H4 (cell line): ENCODE measurements at places on chromosomes 1 and 21.

- peak; percentile 87 for DNase-seq
Observed at GRCh38 chr1:151196292-151196800, 2.0 kb upstream of the PIP5K1A start.

GRCh38 chr1:147434921-147435320, 106.4 kb upstream of the BCL9 start:
- DNase-seq, result no peak

DNA sequence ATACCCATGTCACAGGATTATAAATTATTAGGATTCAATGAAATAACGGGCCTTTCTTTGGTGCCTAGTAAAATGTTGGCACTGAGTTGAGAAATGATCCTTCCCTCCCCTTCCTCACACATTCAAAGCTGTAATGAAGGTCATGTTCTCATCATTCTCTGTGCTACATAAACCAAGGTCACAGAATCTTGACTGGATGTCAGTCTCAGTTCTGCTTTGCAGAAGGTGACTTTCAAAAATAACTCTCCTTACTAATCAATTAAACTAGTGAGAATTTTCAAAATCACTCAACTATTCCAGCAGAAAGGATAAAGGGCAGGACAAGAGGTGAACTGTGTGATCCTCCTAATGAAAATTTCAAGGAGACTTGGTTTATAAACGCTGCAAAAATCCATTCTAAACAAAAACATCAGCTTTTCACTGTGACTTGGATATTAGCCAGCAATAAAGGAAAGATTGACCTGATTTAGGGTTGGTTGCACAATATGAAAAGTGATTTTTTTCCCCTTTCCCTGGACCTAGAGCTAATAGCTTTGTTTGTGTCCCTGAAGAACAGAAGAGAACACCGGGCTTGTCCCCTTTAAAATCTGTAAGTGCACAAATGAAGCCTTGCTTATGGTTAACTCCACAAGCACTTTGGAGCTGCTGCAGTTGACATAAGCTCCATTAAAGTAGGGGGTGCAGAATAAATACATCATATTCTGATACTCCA, 120.1 kb downstream of the SEC16B start:
- DNase-seq, result no peak

GRCh38 chr1:34127006-34128000, 37.7 kb downstream of the CSMD2 start:
- DNase-seq, result no peak

GRCh38 chr1:234433563-234434285, 45.3 kb downstream of the TARBP1 start:
- DNase-seq, result peak; percentile 51

DNA sequence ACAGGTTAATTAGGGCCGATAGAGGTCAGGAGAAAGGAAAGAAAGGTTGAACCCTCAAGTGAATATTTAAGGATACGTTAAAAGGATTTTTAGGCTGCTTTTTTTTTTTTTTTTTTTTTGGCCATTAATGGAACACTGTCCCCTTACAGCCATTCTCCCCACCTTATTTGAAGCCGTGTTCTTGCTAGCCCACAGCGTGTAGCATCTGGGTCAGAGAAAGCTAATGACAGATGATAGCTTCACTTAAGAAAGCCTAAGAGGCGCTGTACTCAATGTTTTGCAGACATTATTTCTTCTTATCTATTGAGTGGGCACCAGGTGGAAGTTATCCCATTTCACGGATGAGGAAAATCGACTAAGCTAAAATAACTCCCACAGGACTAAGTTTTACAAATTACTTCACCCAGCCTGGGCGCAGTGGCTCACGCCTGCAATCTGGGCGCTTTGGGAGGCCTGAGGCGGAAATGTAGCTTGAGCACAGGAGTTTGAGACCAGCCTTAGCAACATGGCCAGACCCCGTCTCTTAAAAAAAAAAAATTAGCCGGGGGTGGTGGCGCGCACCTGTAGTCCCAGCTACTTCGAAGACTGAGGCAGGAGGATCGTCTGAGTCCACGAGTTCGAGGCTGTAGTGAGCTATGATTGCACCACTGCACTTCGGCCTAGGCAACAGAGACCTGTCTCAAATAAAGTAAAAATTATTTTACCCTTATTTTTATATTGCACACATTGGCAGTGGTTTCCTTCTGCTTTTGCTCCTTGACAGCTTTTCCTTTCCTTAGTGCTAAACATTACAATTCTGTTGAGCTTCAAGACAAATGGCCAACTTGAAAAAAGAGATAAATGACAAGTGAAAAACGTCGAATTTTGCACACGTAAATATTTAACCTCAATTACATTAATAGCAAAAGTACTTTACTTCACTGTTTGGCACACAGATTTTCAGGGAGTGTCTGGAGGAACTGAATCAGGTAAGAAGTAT, 1.1 kb upstream of the PHTF1 start:
- DNase-seq, result no peak

- DNase-seq, result peak; percentile 58
Observed at GRCh38 chr1:33244143-33244808, 12.0 kb upstream of the ZNF362 start.

DNA sequence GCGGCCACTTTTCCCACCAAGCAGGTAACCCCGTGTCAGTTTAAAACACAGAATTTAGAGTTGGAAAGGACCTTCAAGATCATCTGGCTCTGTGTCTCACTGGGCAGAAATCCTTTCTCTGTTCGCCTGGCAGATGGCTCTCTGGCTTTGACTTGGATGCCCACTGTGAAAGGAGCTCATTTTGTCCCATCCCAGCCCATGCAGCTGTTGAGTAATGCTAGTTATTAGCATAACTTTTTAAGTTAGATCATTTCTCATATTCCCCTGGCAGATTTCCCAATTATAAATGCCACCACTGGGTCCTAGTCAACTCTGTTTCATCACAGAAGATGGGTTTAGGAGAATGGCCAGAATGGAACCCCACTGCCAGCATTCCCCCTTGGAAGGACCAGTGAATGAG, 55.9 kb downstream of the SLC35F3 start:
- no peak for DNase-seq

DNA sequence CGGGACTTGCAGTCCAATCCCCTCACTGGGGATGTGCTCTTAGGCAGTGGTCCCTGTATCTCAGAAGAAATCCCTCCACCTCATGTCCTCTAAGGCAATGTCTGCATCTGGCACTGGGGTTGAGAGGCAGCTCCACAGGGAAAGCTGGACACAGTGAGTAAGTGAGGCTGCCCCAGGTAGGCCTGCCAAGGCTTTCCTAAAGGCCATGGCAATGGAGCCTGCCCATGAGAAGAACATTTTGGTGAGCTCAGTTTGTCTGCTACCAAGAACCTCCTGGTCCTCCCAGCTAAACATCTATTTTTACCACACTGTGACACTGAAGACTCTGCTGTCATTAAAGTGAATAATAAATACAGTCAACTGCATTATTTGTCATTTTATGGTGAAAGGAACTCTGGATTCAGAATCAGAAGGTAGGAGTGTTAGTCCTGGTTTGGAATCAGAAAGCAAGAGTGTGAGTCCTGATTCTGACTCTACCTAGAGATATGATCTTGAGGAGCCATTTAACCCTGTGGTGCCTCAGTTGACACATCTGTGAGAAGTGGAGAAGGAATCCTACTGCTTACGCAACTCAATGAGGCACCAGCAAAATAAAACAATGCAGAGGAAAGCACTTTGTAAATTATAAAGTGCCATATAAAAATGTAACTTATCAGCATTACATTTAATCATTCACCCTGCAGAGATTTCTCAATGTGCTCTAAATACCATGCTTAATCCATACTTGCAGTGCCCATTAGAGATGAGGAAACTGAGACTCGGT, 41.0 kb downstream of the TBX15 start:
- DNase-seq, result no peak

GRCh38 chr1:8201331-8201861, 116.5 kb upstream of the SLC45A1 start:
- no peak for DNase-seq

DNA sequence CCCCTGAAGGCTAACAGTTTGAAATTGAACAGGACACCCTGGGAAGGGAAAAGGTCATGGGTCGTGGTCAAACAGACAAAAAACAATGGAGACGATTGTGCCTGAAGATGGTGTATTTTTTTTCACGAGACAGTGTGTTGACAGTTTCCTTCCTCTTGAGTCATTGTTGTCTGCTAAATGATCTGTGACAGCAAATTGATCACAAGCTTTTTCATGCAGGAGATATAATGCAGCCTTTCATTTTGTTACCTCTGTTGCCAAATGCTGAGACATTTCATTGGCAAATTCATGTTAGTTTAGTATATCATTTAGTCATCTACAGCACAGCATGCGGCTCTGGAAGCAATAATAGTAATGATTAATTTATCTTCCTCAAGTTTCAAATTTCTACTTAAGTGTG, 27.7 kb downstream of the UBE2U start:
- DNase-seq, result no peak

GRCh38 chr1:94602316-94602715, 60.8 kb upstream of the F3 start:
- DNase-seq, result peak; percentile 94
